ENCODE measurements at places on chromosomes 2 and 18. TPM values are rescaled to one million over a fixed set of nuclear protein-coding genes. Genes with fewer than 3 reads are reported as not detected.

The CFC1 gene
- 27.7 TPM for total RNA-seq

DNA sequence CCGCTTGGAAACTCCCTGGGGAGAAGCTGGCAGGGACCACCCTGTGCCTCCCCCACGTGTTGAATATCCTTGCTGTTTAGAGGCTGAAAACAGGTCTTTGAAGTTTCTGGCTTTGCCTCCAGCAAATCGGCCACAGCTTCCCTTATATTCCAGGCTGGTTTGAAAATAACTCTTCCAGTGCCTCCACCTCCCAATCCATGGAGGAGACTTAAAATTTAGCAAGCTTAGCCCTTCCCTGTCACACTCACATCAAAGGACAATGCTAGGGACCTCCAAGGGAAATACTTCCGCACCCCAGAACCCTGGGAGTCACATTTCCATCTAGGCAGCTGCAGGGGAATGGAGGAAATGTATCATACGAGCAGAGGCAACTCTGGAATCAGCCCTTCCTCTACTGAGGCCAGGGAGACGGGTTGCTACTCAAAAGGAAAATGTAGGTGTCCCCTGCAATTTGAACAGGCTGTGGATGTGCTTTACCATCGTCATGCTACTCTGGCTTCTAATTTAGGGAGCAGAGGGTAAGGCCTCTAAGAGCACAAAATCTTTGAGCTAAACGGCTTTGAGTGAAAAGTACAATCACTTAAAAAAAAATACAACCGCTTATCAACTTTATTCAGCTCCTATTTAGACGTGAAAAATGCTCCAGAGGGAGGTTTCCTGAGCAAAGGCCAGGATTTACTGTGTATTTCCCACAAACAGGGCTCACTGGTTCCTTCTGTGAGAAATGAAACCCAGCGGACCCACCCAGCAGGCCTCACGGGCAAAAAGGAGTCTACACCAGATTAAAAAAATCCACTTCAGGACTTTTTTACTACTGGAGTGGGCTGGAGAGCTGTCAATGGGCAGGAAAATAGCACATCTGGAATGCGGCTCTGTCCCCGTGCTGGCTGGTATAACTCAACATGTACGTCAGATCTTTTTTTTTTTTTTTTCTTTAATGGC is 49.4 kb upstream of the PKDCC start:
- no peak overlapping the region for H3K4me3 ChIP-seq
- H3K4me1 ChIP-seq, result no peaks in the 10 kb centered on the region
- DNase-seq, result no peak
- H3K27me3 ChIP-seq, result no peaks in the 10 kb centered on the region
- H3K36me3 ChIP-seq, result peaks cover 2% of the 10 kb centered on the region

- H3K36me3 ChIP-seq, result no peaks in the 10 kb centered on the region
- no peak for DNase-seq
- H3K4me3 ChIP-seq, result no peak overlapping the region
- H3K4me1 ChIP-seq, result peaks cover 7% of the 10 kb centered on the region
These were observed 357.1 kb upstream of the TNP1 start for GRCh38 chr2:217216982-217217381.

DNA sequence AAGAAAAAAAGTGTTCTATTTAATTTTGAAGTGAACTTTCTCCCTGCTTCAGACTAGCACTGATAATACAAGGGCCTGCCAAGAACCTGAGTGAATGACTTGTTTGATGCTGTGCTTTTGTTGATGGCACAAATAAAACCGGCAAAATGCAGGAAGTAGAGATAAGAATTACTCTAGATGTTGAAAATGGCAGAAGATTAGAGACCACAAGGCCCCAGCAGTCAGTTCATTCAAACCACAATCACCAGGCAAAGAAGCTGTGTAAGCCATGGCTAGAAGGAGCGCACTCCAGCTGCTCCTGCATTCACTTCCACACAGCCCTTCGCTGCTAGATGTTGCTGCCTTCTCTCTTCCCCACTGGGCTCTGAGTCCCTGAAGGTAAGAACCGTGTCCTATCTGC is 297.1 kb downstream of the AGPS start:
- H3K4me3 ChIP-seq, result no peak overlapping the region
- peaks cover 10% of the 10 kb centered on the region for H3K36me3 ChIP-seq
- H3K4me1 ChIP-seq, result peaks cover 55% of the 10 kb centered on the region
- H3K27ac ChIP-seq, result peak overlapping the region; percentile 58
- no peak for DNase-seq
- H3K27me3 ChIP-seq, result no peaks in the 10 kb centered on the region

DNA sequence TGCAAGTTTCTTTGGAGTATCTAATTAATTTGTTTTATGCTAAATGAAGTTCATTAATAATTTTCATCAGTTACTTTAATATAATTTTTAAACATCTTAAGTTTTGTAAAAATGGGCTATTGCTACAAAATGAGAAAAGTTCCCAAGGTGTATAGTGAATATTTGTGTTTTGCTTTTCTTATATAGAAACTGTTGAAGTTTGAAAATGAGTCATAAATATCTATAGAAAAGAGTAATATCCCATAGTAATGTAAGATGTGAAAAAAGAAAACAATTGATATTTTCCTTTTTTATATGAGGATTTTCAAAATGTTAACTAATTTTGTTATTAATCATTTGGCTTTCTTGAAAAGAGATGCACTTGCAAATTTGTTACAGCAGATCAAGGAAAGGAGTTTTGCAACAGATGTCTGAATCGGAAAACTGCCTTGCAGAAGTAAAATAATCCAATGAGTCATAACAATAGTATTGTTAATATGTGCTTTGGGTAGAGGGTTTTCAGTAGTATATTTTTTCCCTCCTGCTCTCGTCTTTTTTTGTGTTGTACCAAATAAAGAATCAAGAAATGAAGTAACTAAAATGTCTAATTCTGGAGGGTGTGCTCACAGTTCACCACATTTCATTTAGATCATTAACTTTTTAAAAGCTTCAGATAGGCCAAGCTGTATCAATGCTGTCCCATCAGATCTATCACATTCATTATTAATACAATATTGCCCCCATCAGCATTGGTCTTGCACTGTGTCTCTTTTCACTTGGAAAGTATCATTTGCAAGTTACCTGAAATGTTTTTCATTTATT is 15.5 kb downstream of the DUSP19 start:
- H3K27me3 ChIP-seq, result no peaks in the 10 kb centered on the region
- H3K36me3 ChIP-seq, result no peaks in the 10 kb centered on the region
- peaks cover 1% of the 10 kb centered on the region for H3K4me1 ChIP-seq
- DNase-seq, result no peak

The PTPN2 gene
- total RNA-seq, result 45.1 TPM

- H3K27me3 ChIP-seq, result no peaks in the 10 kb centered on the region
- H3K36me3 ChIP-seq, result no peaks in the 10 kb centered on the region
- no peaks in the 10 kb centered on the region for H3K4me1 ChIP-seq
- DNase-seq, result no peak
- H3K27ac ChIP-seq, result no peak overlapping the region
- no peak overlapping the region for H3K4me3 ChIP-seq
These were observed 945.8 kb downstream of the CBLN2 start for GRCh38 chr18:71598374-71598773.

DNA sequence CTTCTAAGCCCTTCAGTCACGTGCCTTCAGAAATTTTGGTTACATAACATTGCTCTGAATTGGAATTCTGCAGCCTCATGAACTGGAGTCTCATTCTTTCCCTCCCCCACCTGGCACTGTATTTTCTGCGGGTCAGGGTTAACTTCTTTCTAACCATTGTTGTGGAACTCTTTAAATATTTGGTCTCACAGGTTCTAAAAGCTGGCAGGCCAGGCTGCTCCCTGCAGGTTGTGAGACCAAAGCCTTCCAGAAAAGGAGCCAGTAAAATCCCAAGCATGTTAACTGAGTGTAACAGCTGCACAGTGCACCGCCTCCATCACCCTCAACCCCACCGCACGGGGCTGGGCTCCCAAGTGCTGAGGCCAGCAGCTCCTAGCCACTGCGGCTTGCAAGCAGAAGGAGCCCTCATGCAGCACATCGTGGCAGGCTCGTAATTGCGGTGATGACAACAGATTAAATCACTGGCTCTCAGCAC is 174.1 kb upstream of the ALPP start:
- no peak overlapping the region for H3K27ac ChIP-seq
- peaks cover 6% of the 10 kb centered on the region for H3K36me3 ChIP-seq
- no peak for DNase-seq
- peaks cover 13% of the 10 kb centered on the region for H3K4me1 ChIP-seq
- H3K4me3 ChIP-seq, result no peak overlapping the region
- H3K27me3 ChIP-seq, result no peaks in the 10 kb centered on the region

DNA sequence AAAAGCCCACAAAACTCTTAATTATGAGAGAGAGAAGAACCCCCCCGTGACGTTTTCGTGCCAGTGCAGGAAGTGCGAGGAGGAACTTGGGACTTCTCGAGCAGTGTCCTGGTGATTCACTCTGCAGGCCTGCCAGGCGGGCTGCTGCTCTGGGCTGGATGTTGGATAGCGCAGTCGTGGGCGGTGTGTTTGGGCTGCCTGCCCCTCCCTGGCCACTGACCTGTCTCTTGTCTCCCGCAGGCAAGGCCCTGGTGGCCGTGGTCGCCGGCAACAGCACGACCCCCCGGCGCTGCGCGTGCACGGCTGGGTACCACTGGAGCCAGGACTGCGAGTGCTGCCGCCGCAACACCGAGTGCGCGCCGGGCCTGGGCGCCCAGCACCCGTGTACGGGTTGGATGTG is 29.0 kb downstream of the TNFRSF11A start:
- peaks cover 11% of the 10 kb centered on the region for H3K4me1 ChIP-seq
- no peak overlapping the region for H3K4me3 ChIP-seq
- H3K36me3 ChIP-seq, result no peaks in the 10 kb centered on the region
- H3K27ac ChIP-seq, result no peak overlapping the region
- H3K27me3 ChIP-seq, result no peaks in the 10 kb centered on the region

The LRRTM4 gene
- 3.3 TPM for total RNA-seq

DNA sequence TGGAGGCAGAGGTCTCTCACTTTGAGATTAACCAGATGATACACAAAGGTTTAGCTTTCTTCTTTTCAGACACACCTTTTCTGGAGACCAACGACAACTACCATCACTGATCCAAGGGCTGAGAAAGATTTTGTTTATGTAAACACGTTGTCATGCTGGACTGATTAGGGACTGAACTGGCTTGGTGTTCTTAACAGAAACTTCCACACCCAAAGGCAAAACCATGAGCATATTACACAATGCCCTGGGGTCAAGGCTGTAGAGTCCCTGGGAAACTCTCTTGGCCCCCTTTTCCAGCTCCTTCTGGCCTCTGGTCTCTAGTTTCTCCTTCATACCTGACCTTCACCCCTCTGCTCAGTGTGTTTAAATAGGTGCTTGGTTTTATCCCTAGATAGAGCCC is 447.0 kb upstream of the TCF4 start:
- no peak for DNase-seq
- peaks cover 25% of the 10 kb centered on the region for H3K4me1 ChIP-seq
- H3K36me3 ChIP-seq, result peaks cover 11% of the 10 kb centered on the region

GRCh38 chr2:1758774-1759610 is 14.7 kb upstream of the PXDN start:
- peaks cover 7% of the 10 kb centered on the region for H3K27me3 ChIP-seq
- no peaks in the 10 kb centered on the region for H3K4me1 ChIP-seq
- H3K27ac ChIP-seq, result no peak overlapping the region
- no peak for DNase-seq
- no peaks in the 10 kb centered on the region for H3K36me3 ChIP-seq

The SPATA3 gene
- not detected for total RNA-seq

The CFAP65 gene
- 0.67 TPM for total RNA-seq

DNA sequence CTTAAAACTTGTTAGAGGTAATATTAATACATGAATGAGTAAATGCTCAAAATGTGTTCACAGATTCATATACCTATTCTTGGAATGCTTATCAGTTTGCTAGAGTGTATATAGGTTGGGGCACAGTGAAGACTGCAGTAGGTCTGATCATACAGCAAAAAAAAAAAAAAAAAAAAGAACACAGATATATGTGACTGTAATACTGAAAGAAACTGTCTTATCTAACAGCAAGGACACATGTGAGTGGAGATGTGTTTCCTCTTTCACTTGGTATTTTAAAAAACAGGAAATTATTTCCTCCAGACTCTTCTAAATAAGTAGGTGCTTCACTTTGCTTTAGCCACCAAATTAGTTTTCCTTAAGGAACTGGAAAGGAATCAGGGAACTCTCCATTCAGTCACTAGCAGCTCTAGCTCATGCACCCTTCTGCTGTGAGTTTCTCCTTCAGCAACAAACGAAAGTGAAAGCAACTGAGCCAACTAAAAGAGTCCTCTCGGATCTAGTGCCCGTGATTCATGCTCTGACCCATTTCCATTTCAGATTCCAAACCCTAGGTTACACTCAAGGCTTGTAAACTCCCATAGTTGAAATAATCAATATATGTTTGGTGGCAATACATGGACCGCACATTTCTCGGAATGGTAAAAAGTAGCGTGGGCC is 98.5 kb downstream of the DSEL start:
- H3K4me3 ChIP-seq, result no peak overlapping the region
- H3K36me3 ChIP-seq, result no peaks in the 10 kb centered on the region
- H3K27me3 ChIP-seq, result no peaks in the 10 kb centered on the region
- no peaks in the 10 kb centered on the region for H3K4me1 ChIP-seq

The MERTK gene
- total RNA-seq, result 20.1 TPM

GRCh38 chr2:126482582-126483464 is 173.1 kb upstream of the GYPC start:
- no peaks in the 10 kb centered on the region for H3K36me3 ChIP-seq
- no peak for DNase-seq
- H3K27ac ChIP-seq, result no peak overlapping the region
- peaks cover 14% of the 10 kb centered on the region for H3K27me3 ChIP-seq

GRCh38 chr2:48938231-48938630 is 182.7 kb upstream of the LHCGR start:
- H3K27ac ChIP-seq, result no peak overlapping the region
- H3K36me3 ChIP-seq, result no peaks in the 10 kb centered on the region
- peaks cover 7% of the 10 kb centered on the region for H3K4me1 ChIP-seq
- no peaks in the 10 kb centered on the region for H3K27me3 ChIP-seq

The TUBB8B gene
- 0.93 TPM for total RNA-seq

GRCh38 chr2:220422676-220423075 is 795.2 kb downstream of the SLC4A3 start:
- H3K27ac ChIP-seq, result no peak overlapping the region
- H3K27me3 ChIP-seq, result peaks cover 4% of the 10 kb centered on the region
- peaks cover 12% of the 10 kb centered on the region for H3K4me1 ChIP-seq
- DNase-seq, result no peak
- H3K4me3 ChIP-seq, result no peak overlapping the region
- H3K36me3 ChIP-seq, result no peaks in the 10 kb centered on the region

The TXNDC2 gene
- not detected for total RNA-seq

DNA sequence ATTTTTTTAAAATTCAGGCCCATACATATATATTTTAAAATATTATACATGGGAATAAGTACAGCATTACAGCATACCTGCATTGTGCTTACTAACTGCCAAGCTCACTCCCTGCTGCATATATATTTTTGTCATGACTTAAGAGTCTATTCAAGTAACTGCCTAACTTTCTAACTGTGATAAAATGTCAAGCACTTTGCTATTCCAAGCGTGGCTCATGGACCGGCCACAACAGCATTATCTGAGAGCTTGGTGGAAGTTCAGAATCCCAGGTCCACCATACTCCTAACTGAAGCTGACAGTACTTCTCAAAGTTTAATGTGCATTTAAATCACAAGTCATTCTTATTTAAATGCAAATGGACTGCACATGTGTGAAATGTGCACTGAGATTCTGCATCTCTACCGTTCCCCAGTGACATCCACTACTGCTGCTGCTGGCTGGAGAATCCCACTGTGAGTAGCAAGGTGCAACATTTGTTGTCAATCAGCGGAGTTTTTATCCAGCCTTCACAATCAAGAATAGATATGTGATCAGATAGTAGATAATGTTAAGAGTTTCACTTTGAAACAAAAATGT is 79.1 kb downstream of the DYM start:
- H3K4me3 ChIP-seq, result no peak overlapping the region
- no peaks in the 10 kb centered on the region for H3K27me3 ChIP-seq
- H3K36me3 ChIP-seq, result peaks cover 7% of the 10 kb centered on the region
- DNase-seq, result no peak
